ENCODE measurements at places on chromosomes 4 and X.

DNA sequence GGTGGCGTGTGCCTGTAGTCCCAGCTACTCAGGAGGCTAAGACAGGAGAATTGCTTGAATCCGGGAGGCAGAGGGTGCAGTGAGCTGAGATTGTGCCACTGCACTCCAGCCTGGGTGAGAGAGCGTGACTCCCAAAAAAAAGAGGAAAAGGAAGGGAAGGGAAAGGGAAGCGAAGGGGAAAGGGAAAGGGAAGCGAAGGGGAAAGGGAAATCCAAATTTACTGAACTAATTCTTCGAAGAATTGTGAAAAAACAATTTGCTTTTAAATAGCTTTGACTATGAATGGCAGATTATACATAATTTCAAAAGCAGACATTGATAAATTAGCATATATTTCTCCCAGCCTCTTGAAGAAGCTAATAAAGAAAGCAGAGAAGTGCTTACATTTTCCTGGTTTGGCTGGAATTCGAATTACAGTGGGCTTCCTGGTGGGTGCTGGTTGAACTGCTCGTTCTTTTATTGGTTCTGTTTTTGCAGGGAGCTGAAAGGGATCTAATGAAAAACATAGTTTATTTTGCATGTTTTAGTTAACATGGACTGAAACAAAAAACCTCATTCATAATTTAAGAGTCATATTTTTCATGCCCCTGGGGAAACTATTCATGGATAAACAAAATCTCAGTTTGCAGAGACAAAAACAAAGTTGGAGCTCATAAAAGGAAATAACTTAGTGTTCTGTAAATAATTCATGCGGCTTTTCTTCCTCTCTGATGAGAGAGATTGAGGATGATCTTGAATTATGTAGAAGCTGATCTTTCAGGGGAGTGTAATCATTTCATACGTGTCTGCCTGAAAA, 66.0 kb downstream of the RPS3A start:
- no peak for DNase-seq

DNA sequence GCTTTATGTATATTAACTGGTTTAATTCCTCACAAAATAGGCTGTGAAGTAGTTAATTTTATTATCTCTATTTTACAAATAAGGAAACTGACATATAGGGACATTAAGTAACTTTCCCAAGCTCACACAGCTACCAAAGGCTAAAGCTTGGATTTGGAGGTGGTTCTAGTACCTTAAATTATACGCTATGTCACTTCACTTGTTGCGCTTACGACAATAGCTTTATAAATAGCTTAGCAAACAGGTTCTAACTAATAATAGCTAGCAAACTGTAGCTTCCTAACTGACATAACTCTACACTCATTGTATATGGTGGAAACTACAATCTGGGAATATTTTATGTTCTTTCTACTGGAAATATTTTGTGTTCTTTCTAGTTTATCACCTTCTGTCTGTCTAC, 666.4 kb upstream of the CPEB2 start:
- DNase-seq: no peak

- DNase-seq: peak; percentile 33
Measured at GRCh38 chr4:77385124-77385969, 220.3 kb upstream of the CXCL13 start.

DNA sequence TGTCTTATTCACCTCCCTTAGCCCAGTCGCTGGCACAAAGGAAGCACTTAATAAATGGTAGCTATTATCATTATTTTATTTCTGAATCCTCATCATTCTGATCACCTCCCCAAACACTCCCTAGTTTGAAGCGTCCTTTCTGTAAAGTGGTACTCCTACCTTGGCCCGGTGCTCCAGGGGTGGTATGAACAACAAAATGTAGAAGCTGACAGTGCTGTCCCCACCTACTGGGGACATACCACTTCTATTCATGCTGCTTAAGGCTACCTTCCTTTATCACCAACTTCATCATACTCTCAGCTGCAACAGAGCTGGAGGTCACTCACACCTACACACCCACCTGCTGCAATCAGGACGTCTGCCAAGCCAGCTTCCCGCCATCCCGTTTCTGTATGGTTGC, 40.8 kb upstream of the APLN start:
- no peak for DNase-seq

DNA sequence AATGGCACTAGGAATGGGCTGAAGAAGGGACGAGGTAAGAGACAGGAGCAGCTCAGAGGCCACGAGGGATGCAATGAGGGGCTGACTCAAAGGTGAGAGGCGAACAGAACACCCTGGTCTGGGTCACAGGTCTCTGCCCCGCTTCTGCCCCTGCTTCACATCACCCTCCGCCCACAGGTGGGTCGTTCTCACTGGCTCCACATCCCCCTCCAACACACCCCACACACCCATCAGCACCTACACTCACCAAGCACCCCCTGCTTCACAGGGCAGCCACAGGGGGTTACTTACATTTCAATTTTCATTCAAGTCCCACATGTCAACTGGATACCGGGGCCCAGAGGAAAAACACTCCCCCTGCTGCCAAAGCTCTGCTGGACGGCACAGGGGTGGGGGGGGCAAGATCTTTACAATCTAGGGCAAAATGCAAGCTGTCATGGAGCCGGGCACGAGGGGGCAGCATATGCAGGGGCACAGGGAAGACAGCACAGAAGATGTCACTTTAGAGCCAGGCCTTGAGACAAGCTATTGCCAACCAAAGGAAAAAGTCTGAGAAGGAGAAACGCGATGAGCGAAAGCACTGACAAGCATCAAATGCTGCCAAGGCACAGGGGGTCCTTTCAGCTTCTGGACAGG, 94.0 kb downstream of the AFAP1 start:
- no peak for DNase-seq

DNA sequence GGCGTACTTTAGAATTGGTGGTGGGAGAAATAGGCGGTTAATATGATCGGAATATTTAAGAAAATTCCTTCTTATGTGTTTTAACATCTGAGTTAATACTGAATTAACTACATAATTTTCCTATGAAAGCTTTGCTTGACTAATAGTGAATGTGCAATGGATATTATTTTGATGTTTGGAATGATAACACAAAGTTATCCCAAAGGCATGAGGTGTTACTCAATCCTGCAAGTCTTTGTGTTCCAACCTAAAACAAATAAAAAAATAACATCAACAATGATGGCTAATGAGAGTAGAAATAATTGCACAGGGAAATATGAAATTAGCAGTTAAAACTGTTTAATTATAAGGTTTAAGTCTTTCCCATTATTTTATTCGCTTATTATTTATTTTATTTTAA, 183.6 kb upstream of the ARSJ start:
- no peak for DNase-seq

DNA sequence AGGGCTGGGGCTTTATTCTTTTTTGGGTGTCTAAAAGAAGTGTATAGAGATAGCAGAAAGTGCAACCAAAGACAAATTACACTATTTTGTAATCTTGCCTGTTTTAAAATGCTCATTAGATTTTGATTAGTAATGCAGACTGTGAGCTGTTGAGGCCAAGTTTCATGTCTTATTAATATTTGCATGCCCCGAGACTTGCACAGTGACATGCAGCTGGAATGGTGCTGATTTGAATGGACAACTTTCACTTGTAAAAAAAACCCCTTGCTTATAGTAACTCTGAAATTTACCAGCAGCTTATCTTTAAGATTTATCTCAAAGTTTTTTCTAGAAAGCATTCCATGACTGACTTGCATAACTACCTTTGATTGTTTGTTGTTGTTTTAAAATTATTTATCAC, 835.1 kb upstream of the IGFBP7 start:
- DNase-seq: no peak

DNA sequence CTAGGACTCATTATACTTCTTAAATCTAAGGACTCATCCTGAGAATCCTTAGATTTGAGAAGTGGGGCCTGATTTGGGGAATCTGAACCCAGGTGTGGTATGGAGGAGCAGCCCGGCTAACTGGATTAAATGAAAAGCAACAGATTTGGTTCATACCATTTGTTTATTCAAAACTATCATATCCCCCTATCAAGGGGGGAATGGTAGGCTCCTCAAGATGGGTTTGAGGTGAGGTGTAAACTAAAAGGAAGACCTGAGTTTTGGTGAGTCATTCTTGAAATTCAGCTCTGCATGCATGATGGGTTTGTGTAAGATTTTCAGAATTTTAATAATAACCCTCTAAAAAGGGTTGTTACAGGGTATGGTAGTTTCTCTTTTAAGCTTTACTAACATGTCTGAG, 53.4 kb downstream of the CASP6 start:
- no peak for DNase-seq

DNA sequence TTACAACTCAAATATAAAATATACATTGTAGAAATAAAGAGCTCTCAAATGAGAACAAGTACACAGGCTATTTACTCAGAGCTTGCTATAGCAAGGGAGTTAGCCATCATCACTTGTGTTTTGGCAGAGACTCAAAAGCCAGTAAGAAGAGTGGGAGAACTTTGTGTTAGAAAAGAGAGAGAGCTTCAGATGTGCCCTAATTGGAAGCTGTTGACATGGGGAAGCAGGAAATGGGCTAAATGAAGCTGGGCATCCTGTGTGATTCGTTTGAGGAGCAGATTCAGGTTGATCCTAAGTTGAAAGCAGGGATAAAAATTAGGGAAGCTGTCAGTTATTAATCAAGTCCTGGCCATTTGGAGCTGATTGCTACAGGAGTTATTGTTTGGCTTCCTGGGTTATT, 207.4 kb upstream of the MAOA start:
- no peak for DNase-seq

Data from H1 (cell line).